ENCODE measurements at places on chromosomes 2 and 18.

- no peak for DNase-seq
Measured at GRCh38 chr2:218216336-218216673, 684 bp upstream of the ARPC2 start.

- no peak for DNase-seq
Measured at GRCh38 chr2:230872151-230872967, 7.6 kb downstream of the ITM2C start.

DNA sequence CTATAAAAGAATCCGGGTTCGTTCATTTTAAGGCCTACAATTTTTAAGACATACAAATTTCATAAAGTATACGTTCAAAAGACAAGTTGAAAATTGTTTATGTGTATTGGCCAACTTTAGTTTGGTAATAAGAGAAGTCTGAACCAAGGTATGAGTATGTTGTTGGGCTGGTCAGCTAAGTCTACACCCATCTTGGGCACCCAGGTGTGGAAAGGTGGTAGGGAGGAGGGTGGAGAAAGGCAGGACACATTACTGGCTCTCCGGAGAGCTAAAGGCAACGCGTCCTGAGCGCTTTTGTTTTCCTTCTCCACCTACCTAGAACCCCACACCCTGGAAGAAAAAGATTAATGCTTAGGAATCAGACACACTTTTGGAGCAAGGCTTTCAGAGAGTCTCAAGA lies 899 bp upstream of the PELI1 start:
- no peak for DNase-seq

- DNase-seq = no peak
Measured at GRCh38 chr2:95700519-95700918, 108.7 kb downstream of the TRIM43 start.

- no peak for DNase-seq
Measured at GRCh38 chr18:2898186-2898640, 51.4 kb downstream of the EMILIN2 start.

All from RWPE2 (cell line).